ENCODE measurements at places on chromosomes 16 and 17.

DNA sequence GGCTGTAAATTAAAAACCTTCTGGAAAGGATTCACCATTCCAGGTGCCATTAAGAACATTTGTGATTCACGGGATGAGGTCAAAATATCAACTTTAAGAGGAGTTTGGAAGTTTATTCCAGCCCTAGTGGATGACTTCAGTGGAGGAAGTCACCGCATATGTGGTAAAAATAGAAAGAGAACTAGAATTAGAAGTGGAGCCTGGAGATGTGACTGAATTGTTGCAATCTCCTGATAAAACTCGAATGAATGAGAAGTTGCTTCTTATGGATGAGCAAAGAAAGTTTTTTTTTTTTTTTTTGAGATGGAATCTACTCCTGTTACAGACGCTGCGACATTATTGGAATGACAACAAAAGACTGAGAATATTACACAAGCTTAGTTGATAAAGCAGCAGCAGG, 26.7 kb downstream of the CCL4 start:
- no peak for DNase-seq

- DNase-seq, result no peak
Measured at GRCh38 chr16:534135-534534, 6.6 kb downstream of the CAPN15 start.

- DNase-seq, result peak; percentile 50
Measured at GRCh38 chr16:89922477-89922883, 662 bp upstream of the TUBB3 start.

- DNase-seq, result no peak
Measured at GRCh38 chr17:78563189-78564145, 13.7 kb downstream of the DNAH17 start.

- DNase-seq, result no peak
Measured at GRCh38 chr17:6392609-6393350, 42.1 kb downstream of the AIPL1 start.

DNA sequence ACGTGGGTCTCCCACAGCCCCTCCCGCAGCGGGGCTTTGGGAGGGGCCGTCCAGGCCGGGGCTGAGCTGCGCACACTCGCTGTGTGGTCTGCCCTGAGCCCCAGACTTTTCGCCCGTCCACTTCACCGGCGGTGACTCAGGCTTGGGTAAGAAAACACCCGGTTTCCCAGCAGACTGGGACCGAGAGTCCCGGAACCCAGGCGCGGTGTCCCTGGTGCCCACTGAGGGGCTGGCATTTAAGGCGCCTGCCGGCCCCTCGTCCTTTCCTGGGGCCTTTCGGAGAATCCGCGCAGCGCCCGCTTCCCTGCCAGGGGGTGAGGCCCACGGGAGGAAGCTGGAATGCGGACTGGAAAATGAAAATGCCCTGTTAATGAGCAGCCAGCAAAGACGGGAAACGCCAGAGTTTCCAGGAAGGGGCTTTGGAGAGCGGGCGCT, 100.3 kb downstream of the C16orf95 start:
- DNase-seq, result no peak

DNA sequence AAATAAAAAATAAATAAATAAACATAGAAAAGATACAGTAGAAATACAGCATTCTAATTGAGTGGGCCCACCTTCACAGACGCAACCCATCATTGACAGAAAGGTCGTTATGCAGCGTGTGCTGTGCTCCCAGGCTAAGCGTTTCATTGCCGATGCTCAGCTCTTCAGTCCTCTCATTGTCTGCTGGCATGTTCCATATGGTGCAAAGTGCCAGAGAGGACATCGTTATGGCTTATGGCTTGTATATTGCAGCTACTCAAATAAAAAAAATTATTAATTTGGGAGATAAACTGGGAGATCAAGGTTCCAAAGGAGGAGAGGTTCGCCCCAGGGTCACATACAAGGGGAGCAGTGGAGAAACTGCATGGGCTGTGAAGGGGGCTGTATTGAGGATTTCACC, 11.3 kb upstream of the UBALD2 start:
- DNase-seq, result no peak

- DNase-seq, result peak; percentile 60
Measured at GRCh38 chr17:7403043-7403726, 712 bp downstream of the TMEM256 start.

DNA sequence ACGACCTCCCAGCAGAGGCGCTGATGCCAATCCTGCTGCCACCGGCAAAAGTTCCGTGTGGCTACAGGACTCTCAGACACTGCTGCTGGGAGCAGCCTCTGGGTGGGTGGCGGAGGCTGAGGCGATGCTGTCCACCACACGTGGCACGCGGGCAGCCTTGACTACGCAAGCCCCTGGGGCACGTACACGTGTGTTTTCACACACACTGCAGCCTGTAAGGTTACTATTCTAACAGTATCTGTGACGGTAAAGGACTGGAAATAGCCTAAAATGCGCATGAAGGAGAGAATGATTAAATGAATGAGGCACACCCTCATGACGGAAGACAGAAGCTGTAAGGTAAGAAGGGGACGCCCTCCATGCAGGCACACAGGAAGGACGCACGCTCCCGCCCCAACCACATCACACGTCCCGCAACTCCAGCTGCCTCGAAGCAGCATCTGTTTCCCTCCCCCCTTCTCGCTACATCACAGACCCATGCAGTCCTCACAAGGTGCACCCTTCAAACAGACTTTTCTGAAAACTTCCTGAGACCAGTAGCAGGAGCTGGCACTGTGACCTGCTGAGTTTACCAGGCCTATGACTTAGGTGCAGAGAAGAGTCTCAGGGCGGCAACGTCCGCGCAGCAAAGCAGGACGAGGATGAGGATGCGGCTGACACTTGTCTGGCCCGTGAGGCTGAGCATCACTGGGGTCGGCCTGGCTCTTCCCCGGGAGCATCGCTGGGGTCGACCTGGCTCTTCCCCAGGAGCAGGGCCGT, 28.7 kb upstream of the FASN start:
- DNase-seq, result peak; percentile 95

GRCh38 chr17:81481073-81481799, 31.4 kb downstream of the ACTG1 start:
- peak; percentile 76 for DNase-seq

GRCh38 chr16:71542377-71542776, 16.2 kb downstream of the CHST4 start:
- DNase-seq, result peak; percentile 76

DNA sequence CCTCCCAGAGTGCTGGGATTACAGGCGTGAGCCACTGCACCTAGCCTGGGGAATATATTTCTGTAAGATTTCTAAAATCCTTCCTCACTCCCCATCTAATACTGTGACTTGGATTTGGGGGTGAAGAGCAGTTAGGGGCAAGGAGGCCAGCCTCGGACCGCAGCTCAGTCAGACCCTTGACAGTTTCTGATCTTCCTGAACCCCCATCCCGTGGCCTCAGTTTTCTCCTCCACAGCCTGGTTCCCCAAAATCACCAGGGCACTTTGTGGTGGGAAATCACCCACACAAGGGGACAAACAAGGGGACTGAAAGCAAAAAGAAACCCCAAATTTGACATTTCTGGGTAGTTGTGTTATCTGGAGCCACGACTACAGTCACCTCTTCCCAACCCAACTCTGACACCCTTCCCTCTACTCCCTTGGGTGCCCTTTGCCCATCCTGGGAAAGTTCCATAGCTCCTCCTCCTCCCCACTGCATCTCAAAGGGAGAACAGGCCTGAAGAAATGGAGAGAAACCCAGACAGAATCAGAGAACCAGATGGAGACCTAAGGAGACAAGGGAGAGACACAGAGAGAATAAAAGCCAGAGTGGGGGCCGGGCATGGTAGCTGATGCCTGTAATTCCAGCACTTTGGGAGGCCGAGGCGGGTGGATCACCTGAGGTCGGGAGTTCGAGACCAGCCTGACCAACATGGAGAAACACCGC, 2.8 kb upstream of the STAT5A start:
- DNase-seq, result no peak

GRCh38 chr17:21756856-21757619, 64.7 kb downstream of the KCNJ18 start:
- DNase-seq, result no peak

- DNase-seq, result no peak
Measured at GRCh38 chr16:8310323-8310722, 280.0 kb downstream of the TMEM114 start.

DNA sequence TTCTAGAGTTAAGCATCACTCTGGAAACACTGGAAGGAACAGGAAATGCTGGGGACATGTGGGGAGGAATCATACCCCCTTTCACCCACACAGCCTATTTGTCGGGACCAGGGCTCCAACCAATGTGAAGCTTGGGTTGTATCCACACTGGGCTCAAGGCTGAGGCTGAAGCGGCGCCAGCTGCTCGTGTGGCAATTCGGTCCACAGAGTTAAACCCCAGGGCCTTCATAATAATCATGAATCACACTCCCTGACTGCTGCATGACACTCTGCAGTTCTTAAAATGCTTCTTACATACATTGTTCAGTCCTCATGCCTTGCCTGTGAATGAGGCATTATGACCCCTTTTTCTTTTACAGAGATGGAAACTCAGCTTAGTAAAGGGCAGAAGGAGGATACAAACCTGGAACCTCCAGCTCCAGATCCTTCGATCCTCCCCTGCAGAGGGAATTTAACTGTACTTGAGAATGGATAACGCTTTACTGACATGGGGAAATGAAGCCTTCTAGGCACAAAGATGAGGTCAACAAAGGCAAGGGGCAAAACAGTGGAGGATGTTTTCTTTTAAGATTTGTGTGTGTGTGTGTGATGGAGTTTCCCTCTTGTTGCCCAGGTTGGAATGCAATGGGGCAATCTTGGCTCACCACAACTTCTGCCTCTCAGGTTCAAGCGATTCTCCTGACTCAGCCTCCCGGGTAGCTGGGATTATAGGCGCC, 72.7 kb downstream of the SOX9 start:
- no peak for DNase-seq

DNA sequence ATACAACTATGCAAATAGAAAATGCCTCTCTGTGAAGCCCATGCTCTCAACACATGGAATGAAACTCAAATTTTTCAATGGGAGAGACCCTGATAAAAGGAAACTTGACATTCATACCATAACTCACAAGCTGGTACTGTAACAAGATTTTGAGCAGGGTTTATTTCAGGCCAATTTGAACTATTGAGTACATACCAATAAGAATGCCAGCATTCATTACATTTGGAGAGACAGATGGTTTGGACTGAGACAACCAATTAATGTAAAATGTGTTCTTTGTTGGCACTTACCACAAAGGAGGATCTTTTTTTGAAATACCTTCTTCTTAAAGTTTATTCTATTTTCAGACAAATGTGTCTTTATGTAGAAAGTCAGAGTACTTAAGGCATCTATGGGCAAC, 1357.0 kb upstream of the GOT2 start:
- no peak for DNase-seq

DNA sequence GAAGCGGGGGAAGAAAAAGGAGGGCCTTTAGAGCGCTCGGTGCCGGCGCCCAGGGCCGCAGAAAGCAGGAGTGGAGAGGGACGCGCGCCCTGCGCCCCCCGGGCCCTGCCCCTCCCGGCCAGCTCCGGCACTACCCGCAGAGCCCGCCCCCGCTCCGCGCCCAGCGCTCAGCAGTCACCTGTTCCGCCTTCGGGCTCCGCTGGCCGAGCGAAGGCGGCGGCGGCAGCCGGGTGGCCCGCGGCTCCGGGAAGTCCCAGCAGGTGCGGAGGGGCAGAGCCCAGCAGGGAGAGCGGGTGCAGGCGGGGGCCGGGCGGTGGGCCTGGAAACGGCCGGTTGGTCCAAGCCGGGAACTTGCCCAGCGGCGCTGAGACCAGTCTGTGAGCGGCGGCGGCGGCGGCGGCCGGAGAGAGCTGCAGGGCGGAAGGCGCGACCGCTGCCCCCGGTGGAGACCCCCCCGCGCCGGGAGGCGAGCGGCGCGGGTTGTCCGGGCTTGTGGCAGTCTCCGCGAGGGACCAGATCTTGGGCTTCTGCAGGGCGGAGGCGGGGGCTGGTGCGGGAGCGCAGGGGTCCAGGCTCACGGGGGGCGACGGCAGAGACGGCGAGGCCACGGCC, 2.2 kb downstream of the IRX3 start:
- no peak for DNase-seq

GRCh38 chr16:54501797-54502196, 215.2 kb upstream of the IRX3 start:
- DNase-seq, result no peak

GRCh38 chr17:70332356-70333210, 163.3 kb downstream of the KCNJ2 start:
- DNase-seq, result no peak

- no peak for DNase-seq
Measured at GRCh38 chr17:7216242-7217112, 3.2 kb downstream of the DLG4 start.

- DNase-seq, result peak; percentile 95
Measured at GRCh38 chr16:679814-680624, at the start of gene STUB1. Gene STUB1 (plus strand): TSS chr16:680410. CDS start chr16:680526, 116 bp downstream.

GRCh38 chr17:58250344-58251011, 12.1 kb downstream of the LPO start:
- DNase-seq, result no peak

DNA sequence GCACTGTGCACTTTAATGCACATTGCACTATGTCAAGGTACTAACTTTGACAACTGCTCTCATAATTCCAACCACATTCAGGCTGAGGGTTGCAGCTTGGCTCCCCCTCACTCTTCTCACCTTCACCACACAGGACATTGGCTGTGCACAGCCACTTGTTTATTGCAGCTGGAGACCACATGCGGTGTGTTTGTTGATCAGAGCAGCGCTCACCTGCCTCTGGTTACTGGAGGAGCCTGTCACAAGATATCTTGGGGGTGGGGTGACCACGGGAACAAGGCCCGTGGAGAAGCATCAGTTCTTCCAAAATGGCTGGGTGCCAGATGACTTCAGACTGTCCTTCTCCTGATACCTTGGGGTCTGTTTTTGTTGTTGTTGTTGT, 10.6 kb upstream of the CCL5 start:
- peak; percentile 61 for DNase-seq

DNA sequence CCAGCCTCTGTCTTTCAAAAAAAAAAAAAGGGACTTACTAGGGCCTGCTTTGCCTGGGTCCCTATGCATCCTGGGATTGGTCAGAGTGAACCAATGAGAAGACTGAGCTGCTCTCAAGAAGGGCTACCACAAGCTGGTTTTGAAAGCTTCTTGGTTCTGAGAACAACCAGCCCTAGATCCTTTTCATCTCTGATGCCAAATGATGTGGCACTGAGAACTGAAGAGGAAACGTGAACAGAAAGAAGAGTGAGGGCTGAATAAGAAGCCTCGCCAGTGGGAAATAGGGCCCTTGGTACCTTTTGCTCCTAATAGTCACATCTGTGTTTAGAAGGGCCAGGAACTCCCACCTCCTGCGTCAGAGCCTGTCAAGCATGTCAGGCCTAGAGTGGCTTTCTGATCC, 10.7 kb downstream of the TACO1 start:
- DNase-seq, result peak; percentile 56

GRCh38 chr16:30678586-30678970, 20.3 kb downstream of the FBRS start:
- no peak for DNase-seq

DNA sequence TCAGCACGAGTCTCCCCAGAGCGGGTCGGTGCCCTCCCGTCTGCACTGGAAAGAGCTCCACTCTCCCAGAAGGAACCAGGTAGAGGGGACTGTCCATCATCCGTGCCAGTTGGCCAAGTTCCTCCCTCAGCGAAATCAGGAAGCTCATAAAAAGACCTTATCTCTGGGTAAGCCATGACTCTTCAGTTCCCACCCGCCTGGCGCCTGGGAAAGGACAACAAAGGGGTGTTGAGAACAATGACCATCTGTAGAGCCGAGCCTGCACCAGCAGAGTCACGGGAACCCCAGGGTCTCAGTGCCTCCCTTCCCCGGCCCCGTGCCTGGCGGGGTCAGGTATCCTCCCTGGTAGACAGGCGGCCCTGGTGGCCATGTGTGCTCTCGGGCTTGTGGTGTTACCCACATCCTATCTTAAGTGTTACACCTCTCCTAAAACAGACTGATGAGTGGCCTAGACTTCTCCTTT, 190.7 kb downstream of the AXIN2 start:
- DNase-seq, result no peak

- no peak for DNase-seq
Measured at GRCh38 chr16:1960665-1961630, 1.6 kb downstream of the NDUFB10 start.

Data from activated naive CD4-positive, alpha-beta T cell treated with anti-CD3 and anti-CD28 coated beads, Interleukin-2, amount 10 ng/mL, durations not matched to agents 7 days and 5 days (primary cell).